ENCODE measurements at places on chromosomes 1 and 21.

GRCh38 chr1:178192686-178193085 is 98.8 kb downstream of the RASAL2 start:
- peak; percentile 70 for DNase-seq

DNA sequence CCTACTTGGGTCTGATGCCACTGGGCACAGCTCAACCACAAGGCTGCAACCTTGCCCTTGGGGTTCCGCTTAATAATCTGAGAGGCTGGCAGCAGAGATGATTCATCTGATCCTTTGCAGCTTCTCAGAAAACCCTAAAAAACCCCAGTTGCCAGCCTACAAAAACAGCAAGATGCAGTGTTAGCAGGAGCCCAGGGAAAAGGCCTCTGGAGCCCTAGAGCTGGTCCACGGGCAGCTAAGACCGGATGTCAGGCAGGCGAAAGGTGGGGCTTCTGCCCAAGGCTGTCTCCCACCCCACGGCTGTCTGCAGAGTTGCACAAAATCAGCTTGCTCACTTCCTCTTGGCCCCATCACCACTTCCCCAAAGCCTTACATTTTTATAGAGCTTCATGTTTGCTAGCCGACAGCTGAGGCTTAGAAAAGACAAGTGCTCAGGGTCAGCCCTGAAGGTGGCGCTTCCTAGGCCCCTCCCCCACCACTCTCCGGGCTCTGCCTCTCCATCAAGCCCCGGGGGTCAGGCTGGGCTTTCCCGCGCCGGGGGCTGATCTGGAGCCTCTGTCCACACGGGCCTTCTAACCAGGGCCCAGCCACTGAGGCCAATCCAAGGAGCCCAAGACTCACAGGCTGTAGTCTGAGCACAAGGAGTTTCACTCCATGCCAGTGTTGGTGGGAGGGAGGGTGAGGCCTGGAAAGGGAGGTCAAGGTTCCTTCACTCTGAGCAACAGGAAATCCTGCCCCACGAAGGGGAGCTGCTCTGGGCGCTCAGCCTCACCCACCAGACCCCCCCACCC is 4.2 kb upstream of the ADORA3 start:
- peak; percentile 48 for DNase-seq

GRCh38 chr1:171787686-171788480 is 6.4 kb downstream of the METTL13 start:
- DNase-seq, result no peak

- no peak for DNase-seq
Observed at GRCh38 chr1:220703305-220703704, 13.1 kb downstream of the C1orf115 start.

- no peak for DNase-seq
Observed at GRCh38 chr1:226327761-226328162, 18.8 kb upstream of the LIN9 start.

Measured in stromal cell of bone marrow (primary cell).